ENCODE measurements at places on chromosomes 7 and 10. TPM values are rescaled to one million over a fixed set of nuclear protein-coding genes. Genes with fewer than 3 reads are reported as not detected.

Gene PALD1
- 1.2 TPM for total RNA-seq

Gene GLUD1
- total RNA-seq = 99.5 TPM

Gene MSMB
- not detected for total RNA-seq

Gene CXCL12
- not detected for total RNA-seq

Gene LRRC18
- not detected for total RNA-seq

Gene MBLAC1
- 2.3 TPM for total RNA-seq

Gene MALSU1
- total RNA-seq = 47.3 TPM

Gene ANKRD1
- total RNA-seq = not detected

Gene DNAJC1
- 24.4 TPM for total RNA-seq

Gene SLK
- total RNA-seq = 31.5 TPM

Gene VSTM2A
- total RNA-seq = not detected

Gene TRPV5
- not detected for total RNA-seq

Gene LLCFC1
- total RNA-seq = not detected

Gene VPS41
- total RNA-seq = 50.8 TPM

Gene SPDYE1
- total RNA-seq = not detected

Gene LEP
- not detected for total RNA-seq

Gene CNPY4
- total RNA-seq = 40.5 TPM

Gene WDR37
- total RNA-seq = 31.9 TPM

Gene FRMD4A
- total RNA-seq = 0.25 TPM

Gene PRKG1
- total RNA-seq = not detected

Gene NPY
- not detected for total RNA-seq

Gene KCNH2
- 0.27 TPM for total RNA-seq

Gene PTER
- 18.2 TPM for total RNA-seq

Gene DYNC1I1
- not detected for total RNA-seq

Gene IL6
- 0.67 TPM for total RNA-seq

Gene AUTS2
- total RNA-seq = 18.9 TPM

Gene WNT2
- not detected for total RNA-seq

Gene ITIH5
- not detected for total RNA-seq

Gene HMX3
- total RNA-seq = not detected

Gene HBP1
- 34.8 TPM for total RNA-seq

Gene CPA4
- total RNA-seq = not detected

Gene CDHR3
- 2.7 TPM for total RNA-seq

Gene LIPF
- not detected for total RNA-seq

Gene HMX2
- total RNA-seq = not detected

Gene GSAP
- 8.7 TPM for total RNA-seq

Gene JAZF1
- total RNA-seq = 7.6 TPM

Gene SPAM1
- not detected for total RNA-seq

Gene KNDC1
- 0.07 TPM for total RNA-seq

Gene SNX13
- total RNA-seq = 25.3 TPM

Gene UPK3BL2
- 44.9 TPM for total RNA-seq

Gene WDR86
- 0.29 TPM for total RNA-seq

Gene TWNK
- 11.6 TPM for total RNA-seq

Gene TMEM176B
- not detected for total RNA-seq

Gene MRPL32
- total RNA-seq = 50.3 TPM

Gene CALHM3
- 0.17 TPM for total RNA-seq

Gene SFTPA1
- not detected for total RNA-seq

Gene OR2A1
- 0.06 TPM for total RNA-seq

Gene PTF1A
- not detected for total RNA-seq

Gene NUB1
- 69.7 TPM for total RNA-seq

Gene SUFU
- 13.4 TPM for total RNA-seq

Gene ANXA8L1
- 0.15 TPM for total RNA-seq

Gene FAM24B
- total RNA-seq = 13.9 TPM

Gene CELF2
- total RNA-seq = 165 TPM

Gene RPP38
- total RNA-seq = 19.2 TPM

Gene NEURL1
- total RNA-seq = 1.6 TPM

Gene SRRT
- 280 TPM for total RNA-seq

Gene SORCS1
- not detected for total RNA-seq

All from activated CD4-positive, alpha-beta T cell treated with anti-CD3 and anti-CD28 coated beads, Interleukin-2, amount 10 ng/mL, durations not matched to agents 7 days and 5 days (primary cell).